ENCODE measurements at places on chromosomes 7 and 10.

- H3K36me3 ChIP-seq = no peaks in the 10 kb centered on the region
- DNase-seq = no peak
- no peaks in the 10 kb centered on the region for H3K4me1 ChIP-seq
- no peaks in the 10 kb centered on the region for H3K27me3 ChIP-seq
- H3K4me3 ChIP-seq = no peak overlapping the region
These were observed 183.0 kb upstream of the PRSS1 start for GRCh38 chr7:142566271-142566670.

DNA sequence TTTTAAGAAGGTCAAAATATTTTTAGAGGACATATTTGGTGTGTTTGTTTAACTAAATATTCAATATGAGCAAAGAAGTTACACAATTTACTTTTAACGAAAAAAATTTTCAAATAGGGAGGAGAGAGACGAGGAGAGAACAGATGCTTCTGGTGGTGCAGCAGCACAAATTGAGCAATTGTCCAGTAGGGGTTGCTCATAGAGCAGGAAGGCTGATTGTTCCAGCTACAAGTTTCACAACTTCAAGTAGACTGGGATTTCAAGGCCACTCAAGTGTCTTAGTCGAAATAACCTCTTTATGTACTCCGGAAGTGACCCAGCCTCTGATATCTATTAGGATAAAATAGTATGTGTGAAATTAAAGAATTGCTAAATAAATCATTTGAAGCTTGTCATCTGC, 197.9 kb downstream of the HDAC9 start:
- H3K36me3 ChIP-seq = no peaks in the 10 kb centered on the region
- H3K4me3 ChIP-seq = no peak overlapping the region
- DNase-seq = no peak
- no peaks in the 10 kb centered on the region for H3K27me3 ChIP-seq
- H3K27ac ChIP-seq = no peak overlapping the region
- no peaks in the 10 kb centered on the region for H3K4me1 ChIP-seq

- H3K27me3 ChIP-seq = no peaks in the 10 kb centered on the region
- H3K27ac ChIP-seq = no peak overlapping the region
- DNase-seq = no peak
These were observed 176.6 kb downstream of the SEMA3D start for GRCh38 chr7:85010306-85010705.

DNA sequence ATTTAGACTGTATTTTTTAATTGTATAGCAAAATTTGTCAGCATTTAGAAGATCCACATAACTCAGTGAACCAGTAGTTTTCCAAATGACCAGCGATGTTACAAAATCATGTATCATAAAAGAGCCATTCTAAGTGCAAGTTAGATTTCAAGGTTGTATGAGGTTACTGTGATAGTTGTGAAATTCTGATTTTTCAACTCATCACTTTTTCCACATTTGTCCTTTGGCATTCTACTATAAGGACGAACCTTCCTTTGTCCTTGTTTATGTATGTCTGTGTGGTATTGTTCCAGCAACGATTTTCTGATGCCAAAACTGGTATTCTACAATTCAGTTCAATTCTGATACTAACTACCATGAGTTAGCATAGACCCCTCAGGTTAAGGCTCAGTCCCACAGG, 64.2 kb downstream of the TAX1BP1 start:
- peaks cover 31% of the 10 kb centered on the region for H3K36me3 ChIP-seq
- no peak for DNase-seq
- no peak overlapping the region for H3K4me3 ChIP-seq
- no peaks in the 10 kb centered on the region for H3K4me1 ChIP-seq
- no peaks in the 10 kb centered on the region for H3K27me3 ChIP-seq

DNA sequence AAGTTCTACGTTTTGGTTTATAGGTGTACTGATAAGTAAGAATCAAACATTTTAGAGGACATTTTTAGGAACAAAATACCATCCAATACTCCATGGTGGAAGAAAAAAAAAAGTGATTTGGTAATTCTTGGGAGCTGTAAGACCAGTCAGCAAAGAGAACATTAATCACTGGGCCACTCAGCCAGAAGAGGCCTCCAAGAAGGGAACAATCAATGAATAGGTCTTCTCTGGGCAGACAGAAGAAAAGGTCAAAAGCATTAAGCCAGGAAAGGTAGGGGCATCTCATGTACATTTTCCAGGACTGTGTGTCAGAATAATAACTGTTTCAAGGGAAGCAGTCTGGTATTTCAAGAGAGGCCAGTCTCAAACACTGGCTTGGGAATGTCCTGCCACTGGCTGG, 190.4 kb upstream of the AGK start:
- H3K27ac ChIP-seq = no peak overlapping the region
- H3K4me1 ChIP-seq = no peaks in the 10 kb centered on the region
- no peaks in the 10 kb centered on the region for H3K27me3 ChIP-seq
- no peak for DNase-seq

DNA sequence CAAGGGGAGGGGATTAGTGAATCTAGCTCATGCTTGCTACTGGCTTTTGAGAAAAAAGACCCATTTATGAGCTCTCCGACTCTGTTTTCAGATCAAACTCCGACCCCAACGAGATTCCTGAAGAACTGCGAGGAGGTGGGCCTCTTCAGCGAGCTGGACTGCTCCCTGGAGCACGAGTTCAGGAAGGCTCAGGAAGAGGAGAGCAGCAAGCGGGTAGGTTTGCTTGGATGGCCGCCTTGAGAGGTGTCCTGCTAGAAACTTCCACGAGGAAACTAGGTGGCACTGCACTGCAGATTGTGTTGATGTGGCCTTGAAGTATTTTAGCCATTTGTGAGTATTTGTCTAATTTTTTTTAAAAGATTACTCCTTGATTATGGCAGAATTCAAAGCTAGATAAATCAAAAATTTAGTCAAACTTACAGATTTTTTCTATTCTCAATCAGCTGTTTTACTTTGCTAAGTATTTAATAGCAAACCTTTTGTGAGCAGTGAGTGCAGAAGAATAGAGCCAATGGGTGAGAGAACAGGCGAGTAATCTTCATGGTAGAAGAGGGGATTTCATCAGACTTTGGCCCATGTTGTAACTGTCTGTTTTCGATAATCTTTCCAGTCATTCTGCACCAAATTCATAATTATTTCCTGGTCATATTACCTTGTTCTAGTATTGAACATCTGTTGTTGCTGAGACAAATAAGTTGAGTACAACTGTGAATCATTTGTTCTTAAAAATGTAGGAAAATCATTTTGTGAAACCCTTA, 95.4 kb downstream of the CREB5 start:
- no peak overlapping the region for H3K27ac ChIP-seq
- H3K4me1 ChIP-seq = no peaks in the 10 kb centered on the region
- no peak overlapping the region for H3K4me3 ChIP-seq
- H3K36me3 ChIP-seq = no peaks in the 10 kb centered on the region
- H3K27me3 ChIP-seq = no peaks in the 10 kb centered on the region

- no peak overlapping the region for H3K4me3 ChIP-seq
- no peaks in the 10 kb centered on the region for H3K36me3 ChIP-seq
- DNase-seq = no peak
- no peaks in the 10 kb centered on the region for H3K27me3 ChIP-seq
These were observed 58.8 kb downstream of the CAV1 start for GRCh38 chr7:116583653-116584052.

DNA sequence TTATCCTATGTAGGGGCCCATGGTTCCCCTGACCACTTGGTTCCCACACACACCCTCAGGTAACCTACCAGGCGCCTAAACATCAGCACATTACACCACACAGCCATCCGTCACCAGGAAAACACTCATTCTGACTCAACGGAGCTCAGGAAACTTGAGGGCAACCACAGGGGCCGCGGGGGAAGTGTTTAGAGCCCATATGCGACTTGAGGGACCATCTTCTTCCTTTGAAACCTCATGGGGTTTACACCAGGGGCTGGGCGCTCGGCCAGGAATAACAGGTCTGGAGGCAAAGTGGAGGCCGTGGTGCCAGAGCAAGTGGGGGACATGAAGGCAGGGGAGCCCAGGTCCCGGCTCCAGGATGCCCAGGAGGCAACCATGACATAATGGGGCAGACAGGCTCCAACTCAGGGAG, 1.5 kb downstream of the STX1A start:
- DNase-seq = no peak
- no peaks in the 10 kb centered on the region for H3K36me3 ChIP-seq
- peaks cover 78% of the 10 kb centered on the region for H3K27me3 ChIP-seq
- peaks cover 10% of the 10 kb centered on the region for H3K4me1 ChIP-seq
- H3K27ac ChIP-seq = no peak overlapping the region

- H3K36me3 ChIP-seq = peaks cover 30% of the 10 kb centered on the region
- no peak overlapping the region for H3K4me3 ChIP-seq
These were observed 70.9 kb downstream of the DAGLB start for GRCh38 chr7:6376820-6377219.

DNA sequence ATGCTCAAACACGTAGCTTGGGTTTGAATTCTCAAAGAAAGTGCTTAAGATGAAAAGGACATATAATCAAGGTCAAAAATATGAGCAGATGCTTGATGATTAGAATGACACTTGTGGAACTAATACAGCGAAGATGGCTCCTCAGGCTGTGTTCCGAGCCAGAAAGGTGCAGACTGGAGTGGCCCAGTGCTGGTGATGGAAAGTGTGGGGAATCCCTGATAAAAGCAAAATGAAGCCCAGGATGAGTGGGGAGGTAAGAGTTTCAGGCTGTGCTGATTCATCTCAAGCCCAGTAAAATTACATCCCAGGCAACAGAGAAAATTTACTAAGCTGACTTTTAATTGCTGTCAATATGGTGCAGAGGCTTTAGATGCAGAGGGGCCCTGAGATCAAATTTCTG, 77.8 kb upstream of the IKZF1 start:
- no peak for DNase-seq
- no peak overlapping the region for H3K27ac ChIP-seq
- no peaks in the 10 kb centered on the region for H3K36me3 ChIP-seq
- no peaks in the 10 kb centered on the region for H3K27me3 ChIP-seq
- peaks cover 27% of the 10 kb centered on the region for H3K4me1 ChIP-seq

DNA sequence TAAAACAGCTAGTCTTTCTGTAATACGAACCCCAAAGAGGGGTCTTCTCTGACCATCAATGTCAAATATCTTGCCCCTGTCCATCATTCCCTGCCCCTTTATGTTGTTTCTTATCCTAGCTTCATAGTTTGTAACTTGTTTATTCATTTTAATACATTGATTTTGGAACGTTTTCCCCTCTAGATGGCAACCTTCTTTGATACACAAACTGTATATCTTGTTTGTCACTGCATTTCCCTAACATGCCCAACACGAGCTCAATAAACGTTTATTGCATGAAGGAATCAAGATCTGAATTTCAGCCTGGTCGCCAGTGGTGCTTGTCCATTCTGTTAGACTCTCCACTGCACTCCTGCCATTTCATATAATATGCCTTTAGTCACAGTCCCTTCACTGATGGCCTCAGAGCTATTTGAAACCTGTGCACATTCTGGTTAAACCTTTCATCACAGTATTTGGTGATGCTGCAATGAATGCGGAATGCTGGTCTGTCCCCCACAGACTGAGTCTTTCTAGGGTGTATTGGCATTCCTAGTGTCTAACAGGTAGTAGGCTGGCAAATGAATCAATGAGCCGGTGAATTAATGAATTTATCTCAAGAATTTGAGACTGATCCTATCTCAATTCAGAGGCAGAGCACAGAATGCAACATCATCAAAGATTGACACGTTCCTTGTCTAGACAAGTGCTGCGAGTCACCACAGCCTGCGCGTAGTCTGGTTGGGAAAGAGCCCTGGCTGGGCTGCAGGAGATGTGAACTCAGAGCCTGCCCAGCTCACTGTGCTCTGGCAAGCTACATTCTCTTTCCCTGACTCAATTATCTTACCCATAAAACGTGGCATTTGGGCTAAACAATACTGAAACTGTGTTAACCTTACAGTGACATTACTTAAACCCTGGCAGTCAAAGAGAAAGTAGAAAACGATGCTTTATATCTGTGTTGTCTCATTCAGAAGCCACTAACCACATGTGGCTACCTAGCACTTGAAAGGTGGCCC, 55.2 kb upstream of the FRMD4A start:
- H3K27ac ChIP-seq = no peak overlapping the region
- no peak overlapping the region for H3K4me3 ChIP-seq
- H3K4me1 ChIP-seq = no peaks in the 10 kb centered on the region
- no peak for DNase-seq
- H3K27me3 ChIP-seq = no peaks in the 10 kb centered on the region
- H3K36me3 ChIP-seq = no peaks in the 10 kb centered on the region

GRCh38 chr10:102314801-102315200, 69.5 kb downstream of the GBF1 start:
- H3K27me3 ChIP-seq = no peaks in the 10 kb centered on the region
- peaks cover 11% of the 10 kb centered on the region for H3K36me3 ChIP-seq
- H3K27ac ChIP-seq = no peak overlapping the region
- H3K4me3 ChIP-seq = no peak overlapping the region
- no peak for DNase-seq
- H3K4me1 ChIP-seq = peaks cover 11% of the 10 kb centered on the region

DNA sequence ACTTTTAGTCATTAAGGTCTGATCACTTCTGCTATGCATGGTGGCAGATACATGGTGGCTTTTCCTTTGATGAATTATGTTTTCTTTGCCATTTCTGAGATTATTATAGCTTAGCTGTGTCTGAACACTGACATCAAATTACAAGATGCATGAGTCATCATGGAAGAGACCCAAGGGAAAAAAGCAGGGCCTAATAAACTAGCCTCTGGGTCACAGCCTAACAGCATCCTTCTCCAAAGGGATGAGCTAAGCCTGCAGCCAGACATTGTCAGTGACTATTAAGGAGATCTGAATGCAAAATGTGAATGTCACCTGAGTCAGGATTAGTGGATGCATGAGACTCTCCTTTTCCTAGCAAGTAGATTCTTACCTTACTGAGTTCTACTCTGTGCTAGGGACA, 19.1 kb upstream of the OGDHL start:
- H3K27ac ChIP-seq = no peak overlapping the region
- no peaks in the 10 kb centered on the region for H3K27me3 ChIP-seq
- no peaks in the 10 kb centered on the region for H3K36me3 ChIP-seq

DNA sequence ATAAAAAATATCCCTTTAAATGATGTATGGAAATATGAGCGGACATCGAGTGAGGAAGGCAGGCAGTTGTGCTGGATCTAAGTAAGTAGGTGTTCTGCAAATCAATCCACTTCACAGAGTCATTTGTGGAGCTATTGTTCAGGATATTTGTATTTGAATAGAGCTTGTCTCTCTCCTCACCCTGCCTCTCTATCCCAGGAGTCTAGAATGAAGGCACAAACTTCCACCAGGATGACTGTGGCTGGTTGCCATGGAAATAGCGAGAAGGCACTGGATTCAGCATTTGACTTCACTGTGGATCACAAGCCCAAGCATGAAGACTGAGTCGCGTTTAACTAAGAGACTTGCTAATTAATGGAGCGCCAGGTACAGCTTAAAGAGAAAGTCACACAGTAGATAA, 53.2 kb downstream of the NPY start:
- DNase-seq = no peak
- no peak overlapping the region for H3K4me3 ChIP-seq
